Ecto neural progenitor cell (in vitro differentiated cells): ENCODE measurements at places on chromosomes 5 and 9.

GRCh38 chr5:114402206-114402605 is 40.3 kb downstream of the KCNN2 start:
- no peak for DNase-seq

- no peak for DNase-seq
Observed at GRCh38 chr5:80566711-80567259, 3.3 kb downstream of the ANKRD34B start.

- no peak for DNase-seq
Observed at GRCh38 chr5:7221041-7221440, 174.9 kb upstream of the ADCY2 start.

GRCh38 chr9:25678846-25679360 is 659 bp upstream of the TUSC1 start:
- no peak for DNase-seq

DNA sequence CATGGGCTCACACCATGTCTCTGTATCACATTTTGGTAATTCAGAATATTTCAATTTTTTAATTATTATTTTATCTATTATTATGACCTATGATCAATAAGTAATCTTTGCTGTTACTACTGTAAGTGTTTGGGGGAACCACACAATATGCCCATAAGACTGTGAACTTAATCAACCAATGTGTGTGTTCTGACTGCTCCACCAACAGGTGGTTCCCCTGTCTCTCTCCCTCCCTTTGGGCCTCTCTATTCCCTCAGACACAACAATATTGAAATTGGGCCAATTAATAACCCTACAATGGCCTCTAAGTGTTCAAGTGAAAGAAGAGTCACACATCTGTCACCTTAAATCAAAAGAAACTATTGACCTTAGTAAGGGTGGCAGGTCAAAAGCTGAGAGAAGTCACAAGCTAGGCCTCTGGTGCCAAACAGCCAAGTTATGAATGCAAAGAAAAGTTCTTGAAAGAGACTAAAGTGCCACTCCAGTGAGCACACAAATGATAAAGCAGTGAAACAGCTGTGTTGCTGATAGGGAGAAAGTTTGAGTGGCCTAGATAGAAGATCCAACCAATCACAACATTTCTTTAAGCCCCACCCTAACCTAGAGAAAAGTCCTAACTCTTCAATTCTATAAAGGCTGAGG is 88.7 kb downstream of the DEPDC1B start:
- no peak for DNase-seq

DNA sequence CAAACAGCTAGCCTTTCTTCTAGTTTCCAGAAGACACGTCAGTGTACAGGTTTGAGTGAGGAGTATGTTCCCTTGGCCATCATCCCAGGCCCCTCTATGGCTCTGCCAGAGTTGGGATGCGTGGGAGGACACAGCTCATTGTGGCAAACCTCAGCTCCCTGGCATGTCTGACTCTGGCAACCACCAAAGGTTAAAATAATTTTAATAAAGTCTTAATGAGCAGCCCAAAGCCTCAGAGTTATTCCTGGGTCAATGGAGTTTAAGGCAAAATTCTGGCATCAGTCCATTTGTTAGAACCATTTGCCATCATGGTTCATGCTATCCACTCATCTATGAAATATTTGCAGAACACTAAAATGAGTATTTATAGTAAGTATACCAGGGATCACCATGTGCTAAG is 79.8 kb upstream of the PAPPA start:
- no peak for DNase-seq

- peak; percentile 67 for DNase-seq
Observed at GRCh38 chr9:96022445-96023051, 147.1 kb downstream of the ERCC6L2 start.
